ENCODE measurements at places on chromosomes 16 and 17.

GRCh38 chr17:76345377-76345974 is 8.2 kb downstream of the PRPSAP1 start:
- DNase-seq, result no peak

DNA sequence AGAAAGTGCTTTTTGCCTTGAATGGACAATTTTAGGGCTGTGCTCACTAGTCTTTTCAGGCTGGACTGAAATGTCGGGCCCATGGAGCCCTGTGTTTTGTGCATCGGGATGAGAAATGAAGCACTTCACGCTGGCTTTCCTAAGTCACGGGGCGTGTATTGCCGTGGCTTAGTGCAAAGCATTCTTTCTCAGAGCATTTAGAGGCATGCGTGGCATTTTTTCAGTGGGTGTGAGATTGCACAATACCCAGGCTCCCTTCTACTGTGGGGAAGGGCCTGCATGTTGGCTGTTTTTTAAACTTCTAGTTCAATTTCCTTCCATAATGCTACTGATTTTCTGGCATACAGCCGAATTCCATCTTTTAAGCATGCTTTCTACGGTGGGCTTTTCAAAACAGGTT is 12.6 kb upstream of the POLR3E start:
- DNase-seq, result no peak

GRCh38 chr16:66970775-66971720 is 10.0 kb downstream of the CES3 start:
- DNase-seq, result no peak

DNA sequence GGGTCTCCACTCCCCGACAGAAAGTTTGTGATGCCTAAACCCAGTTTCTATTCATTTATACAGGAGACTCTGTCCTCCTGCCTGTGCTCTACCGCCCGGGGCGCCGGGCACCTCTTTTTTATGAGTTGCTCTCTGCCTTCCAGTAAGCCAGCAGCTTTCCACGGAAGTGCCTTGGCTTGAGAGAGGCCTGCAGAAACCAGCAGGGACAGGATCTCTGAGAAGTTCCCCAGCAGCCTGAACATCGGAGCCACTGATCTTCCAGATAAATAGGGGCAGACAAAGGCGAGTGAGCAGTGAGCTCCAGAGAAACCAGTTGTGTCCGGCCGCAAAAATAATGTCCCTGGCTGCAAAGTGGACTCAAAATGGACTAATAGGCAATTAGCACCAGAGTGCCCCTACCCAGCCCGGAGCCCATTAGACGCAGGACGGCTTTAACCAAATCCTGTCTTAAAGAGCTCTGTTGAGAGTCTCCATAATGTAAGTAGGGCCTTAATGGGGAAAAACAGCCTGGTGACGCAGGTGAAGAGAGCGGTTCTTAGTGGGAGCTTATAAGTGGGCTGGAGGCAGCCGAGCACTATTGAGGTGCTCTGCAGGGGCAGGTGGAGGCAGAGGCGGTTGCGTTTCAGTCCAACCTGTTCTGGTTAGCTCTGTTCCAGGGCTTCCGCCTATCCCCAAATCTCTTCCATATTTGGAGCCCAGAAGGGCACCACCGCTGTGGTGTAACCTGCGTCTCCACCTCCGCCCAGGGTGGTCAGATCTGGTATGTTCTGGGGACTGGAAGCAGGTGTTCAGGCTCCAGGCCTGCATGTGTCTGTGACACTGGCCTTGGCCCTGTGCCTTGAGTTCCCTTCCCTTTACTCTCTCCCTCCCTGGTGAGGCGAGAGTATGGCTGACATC is 74.1 kb downstream of the NT5M start:
- no peak for DNase-seq

GRCh38 chr16:61419791-61420190 is 616.4 kb downstream of the CDH8 start:
- no peak for DNase-seq

GRCh38 chr16:58366247-58367031 is 25.8 kb upstream of the GINS3 start:
- no peak for DNase-seq

DNA sequence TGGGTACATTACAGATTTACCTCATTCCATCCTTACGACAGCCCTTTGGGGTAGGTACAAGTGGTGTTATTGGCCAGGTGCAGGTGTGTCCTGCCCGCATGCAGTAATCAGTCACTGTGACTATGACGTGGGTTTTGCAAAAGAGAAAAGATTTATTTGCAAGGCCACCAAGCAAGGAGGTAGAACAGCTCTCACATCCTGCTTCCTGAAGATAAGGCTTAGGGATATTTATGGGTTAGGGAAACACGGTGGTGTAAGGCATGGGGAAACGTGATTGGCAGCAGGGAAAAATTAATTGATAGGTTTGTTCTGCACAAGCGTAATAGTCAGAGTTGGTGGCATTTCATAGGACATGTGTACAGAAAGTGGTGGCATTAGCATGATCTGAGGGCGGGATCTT is 214.8 kb downstream of the PARN start:
- DNase-seq, result no peak

DNA sequence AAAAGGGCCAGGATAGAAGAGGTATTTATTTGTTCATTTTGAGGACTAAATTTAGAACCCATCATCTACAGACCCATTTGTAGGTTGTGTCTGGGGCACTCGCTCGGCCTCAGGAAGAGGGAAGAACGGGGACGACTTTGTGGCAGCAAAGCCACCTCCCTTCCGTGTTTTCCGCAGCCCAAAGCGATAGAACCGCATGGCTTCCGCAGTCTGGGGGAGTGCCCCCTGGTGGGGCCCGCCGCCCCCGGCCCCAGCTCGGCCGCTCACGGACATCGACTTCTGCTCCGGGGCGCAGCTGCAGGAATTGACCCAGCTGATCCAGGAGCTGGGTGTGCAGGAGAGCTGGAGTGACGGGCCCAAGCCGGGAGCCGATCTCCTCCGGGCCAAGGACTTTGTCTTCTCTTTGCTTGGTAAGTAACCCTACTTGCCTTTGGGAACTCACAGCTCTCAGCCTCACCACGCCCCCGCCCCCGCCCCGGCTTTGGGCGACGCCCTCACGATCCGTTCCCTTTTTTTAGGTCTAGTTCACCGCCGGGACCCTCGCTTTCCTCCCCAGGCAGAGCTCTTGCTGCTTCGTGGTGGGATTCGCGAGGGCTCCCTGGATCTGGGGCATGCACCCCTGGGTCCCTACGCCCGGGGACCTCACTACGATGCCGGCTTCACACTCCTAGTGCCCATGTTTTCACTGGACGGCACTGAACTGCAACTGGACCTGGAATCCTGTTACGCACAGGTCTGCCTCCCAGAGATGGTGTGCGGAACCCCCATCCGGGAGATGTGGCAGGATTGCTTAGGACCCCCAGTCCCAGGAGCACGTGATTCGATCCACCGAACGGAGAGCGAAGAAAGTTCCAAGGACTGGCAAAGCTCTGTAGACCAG is 681 bp downstream of the TMEM102 start:
- DNase-seq, result peak; percentile 27

- DNase-seq, result no peak
These were observed 5.7 kb downstream of the ENO3 start for GRCh38 chr17:4956493-4957061.

DNA sequence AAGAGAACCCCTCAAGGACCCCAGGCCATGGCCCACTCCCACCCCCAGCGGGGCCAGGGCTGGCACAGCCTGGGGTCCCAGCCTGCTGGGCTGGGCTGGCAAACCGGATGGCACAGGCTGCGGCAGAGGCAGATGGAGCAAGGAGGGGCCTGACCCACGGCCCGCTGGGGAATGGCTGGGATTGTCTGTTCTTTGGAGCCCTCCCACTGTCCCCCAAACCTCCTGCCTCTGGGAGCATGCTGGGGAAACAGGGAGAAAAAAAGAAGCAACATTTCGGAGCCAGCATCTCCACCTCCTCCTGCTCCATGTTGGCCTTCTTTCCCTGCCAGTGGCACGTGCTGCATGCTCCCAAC is 37.1 kb upstream of the LHX1 start:
- no peak for DNase-seq

DNA sequence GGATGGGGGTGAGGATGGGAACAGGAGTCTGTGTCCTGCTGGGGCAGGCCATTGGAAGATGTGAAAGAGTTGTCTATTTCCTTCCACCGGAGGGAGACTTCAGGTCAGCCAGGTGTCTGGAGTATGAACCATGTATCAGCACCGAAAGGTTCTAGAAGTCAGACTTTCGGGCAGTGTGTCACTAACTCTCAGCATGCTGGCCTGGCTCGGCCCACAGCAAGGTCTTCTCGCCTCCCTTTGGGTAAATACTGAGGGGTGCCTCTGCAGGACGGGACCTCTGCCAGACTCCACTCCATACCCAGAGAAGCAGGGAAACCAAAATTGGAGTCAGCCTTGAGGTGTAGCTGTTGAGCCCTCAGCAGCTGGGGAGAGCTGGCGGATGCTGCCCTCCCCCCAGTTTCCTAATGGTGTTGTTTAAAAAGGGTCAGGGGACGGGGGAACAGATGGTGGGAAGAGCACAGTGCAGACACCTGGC is 507 bp downstream of the CIITA start:
- no peak for DNase-seq

DNA sequence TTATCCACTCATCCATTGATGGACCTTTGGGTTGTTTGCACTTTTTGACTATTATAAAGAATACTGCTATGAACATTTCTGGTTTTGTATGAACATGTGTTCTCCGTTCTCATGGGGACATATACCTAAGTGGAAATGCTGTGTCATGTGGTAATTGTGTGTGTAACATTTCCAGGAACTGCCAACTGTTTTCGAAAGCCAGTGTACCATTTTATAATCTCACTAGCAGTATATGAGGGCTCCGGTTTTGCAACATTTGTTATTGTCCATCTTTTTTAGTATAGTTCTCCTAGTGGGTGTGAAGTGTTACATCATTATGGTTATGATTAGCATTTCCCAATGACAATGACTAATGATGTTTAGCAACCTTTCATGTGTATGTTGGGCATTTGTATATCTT is 5.1 kb upstream of the TRIM25 start:
- DNase-seq, result no peak

DNA sequence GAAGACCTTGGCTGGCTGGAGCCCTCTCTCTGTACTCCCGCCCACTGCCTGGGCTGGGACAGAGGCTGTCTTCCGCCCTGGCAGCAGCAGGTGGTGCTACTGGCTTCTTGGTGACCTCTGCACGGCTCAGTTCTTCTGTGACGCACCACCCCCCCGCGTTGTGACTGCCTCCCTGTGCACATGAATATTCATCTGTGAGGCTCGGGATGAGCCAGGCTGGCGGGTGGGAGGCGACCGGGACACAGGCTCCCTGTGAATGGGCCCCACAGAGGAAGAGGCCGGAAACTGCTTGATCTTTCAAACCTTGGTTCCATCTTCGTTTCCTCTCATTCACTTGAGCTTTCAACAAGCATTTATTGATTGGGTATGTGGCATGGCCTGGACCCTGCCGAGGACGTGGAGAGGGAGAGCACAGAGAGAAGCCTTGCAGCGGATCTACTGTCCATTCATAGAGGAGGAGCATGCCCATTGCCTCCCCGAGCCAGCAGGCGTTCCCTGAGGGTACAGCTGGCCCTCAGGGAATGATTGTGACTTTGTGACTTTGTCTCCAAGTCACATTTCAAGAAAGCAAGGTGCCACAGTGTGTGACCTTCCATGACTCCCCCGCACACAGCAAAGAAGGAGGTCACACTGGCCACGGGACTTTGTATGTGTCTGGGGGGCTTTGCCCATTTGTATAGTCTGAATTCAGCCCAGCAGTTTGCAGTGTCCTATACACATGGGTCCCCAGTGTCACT is 45.0 kb downstream of the B9D1 start:
- no peak for DNase-seq

- DNase-seq, result no peak
These were observed 10.4 kb downstream of the KRT37 start for GRCh38 chr17:41413982-41414381.

DNA sequence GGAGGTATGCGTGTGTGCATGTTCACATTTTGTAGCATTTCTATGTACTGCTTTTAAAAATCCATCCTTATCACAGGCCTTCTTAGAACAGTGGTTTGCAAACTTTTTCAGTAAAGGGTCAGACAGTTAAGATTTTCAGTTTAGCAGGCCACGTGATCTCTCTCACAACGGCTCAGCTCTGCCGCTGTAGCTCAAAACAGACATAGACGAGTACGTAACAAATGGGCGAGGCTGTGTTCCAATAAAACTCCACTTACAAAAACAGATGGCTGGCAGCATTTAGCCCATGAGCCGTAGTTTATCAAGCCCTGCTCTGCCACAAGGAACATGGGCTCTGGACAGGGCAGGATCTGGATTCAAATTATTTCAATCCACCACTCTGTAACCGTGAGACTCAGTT is 141.8 kb downstream of the XYLT1 start:
- no peak for DNase-seq

DNA sequence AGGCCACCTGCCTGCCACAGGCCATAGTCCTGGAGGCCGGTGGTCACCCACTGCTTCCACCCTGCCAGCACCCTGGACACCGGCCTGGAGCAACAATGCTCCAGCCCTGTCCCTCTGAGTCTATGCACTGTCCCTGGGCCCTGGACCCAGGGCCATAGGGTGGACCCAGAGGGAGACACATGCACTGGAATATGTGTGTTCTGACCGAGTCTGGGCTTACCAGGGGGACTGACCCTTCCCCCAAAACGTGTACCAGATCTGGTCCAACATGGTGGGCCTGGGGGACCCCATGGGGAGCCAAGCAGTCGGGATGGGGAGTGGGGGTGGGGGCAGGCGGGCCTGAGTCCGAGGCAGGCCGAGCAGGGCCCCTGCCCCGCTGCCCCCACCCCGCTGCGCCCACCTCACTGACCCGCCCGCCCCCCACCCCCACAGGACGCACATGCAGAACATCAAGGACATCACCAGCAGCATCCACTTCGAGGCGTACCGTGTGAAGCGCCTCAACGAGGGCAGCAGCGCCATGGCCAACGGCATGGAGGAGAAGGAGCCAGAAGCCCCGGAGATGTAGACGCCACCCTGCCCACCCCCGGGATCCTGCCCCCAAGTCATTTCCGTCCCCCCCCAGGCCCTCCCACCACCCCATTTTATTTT is 357.4 kb downstream of the SEC14L1 start:
- DNase-seq, result no peak

DNA sequence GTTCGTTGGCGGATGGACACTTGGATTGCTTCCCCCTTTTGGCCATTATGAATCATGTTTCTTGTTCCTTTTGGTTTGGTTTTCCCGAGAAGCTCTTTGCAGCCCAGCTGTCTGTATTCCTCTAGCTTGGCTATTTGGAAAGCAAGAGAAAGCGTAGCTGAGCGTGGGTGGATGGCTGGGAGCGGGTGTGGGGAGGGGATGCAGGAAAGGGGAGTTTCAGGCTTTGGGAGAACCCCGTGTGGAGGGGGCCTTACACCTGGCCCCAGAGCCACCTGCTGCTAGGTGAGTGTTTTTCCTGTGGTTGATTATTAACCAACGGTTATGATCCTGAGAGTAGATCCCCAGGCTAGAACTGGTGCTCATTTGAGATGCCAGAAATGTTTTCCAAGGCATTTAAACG is 103.7 kb downstream of the RAP1GAP2 start:
- DNase-seq, result no peak

GRCh38 chr16:5971924-5972323 is 874.3 kb upstream of the EEF2KMT start:
- DNase-seq, result no peak
